ENCODE measurements at places on chromosomes 13 and 19.

- ATAC-seq, result no peak
Measured at GRCh38 chr13:95457294-95457693, 95.2 kb upstream of the CLDN10 start.

DNA sequence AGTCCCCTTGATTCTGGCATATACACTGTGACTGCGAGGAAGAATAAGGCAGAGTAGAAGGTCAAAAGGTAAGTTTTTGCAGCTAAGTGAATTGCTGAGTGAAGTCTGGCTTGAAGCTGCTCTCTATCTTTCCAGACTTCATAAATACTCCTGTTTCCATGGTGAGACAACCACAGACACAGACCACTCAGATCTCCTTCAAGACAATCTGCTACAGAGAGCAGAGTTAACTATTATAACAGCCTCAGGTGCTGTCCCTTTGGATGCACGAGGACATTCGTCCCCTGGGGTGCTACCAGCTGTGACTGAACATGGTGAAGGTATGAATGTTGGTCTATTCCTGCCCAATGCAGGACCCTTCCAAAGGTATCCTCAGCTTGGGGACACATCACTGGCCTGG, 104.0 kb downstream of the MYCBP2 start:
- no peak for ATAC-seq

- peak; percentile 75 for ATAC-seq
Measured at GRCh38 chr13:44790289-44790688, 199.0 kb downstream of the NUFIP1 start.

GRCh38 chr13:101757446-101758039, 305.1 kb downstream of the ITGBL1 start:
- ATAC-seq, result peak; percentile 63

GRCh38 chr19:6543866-6544347, 13.1 kb downstream of the TNFSF9 start:
- no peak for ATAC-seq

DNA sequence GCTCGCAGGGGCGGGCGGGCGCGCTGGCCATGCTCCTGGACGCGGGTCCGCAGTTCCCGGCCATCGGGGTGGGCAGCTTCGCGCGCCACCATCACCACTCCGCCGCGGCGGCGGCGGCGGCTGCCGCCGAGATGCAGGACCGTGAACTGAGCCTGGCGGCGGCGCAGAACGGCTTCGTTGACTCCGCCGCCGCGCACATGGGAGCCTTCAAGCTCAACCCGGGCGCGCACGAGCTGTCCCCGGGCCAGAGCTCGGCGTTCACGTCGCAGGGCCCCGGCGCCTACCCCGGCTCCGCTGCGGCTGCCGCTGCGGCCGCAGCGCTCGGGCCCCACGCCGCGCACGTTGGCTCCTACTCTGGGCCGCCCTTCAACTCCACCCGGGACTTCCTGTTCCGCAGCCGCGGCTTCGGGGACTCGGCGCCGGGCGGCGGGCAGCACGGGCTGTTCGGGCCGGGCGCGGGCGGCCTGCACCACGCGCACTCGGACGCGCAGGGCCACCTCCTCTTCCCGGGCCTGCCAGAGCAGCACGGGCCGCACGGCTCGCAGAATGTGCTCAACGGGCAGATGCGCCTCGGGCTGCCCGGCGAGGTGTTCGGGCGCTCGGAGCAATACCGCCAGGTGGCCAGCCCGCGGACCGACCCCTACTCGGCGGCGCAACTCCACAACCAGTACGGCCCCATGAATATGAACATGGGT, 599 bp downstream of the ZIC2 start:
- ATAC-seq, result peak; percentile 25

GRCh38 chr13:37446503-37446902, 152.1 kb downstream of the POSTN start:
- peak; percentile 57 for ATAC-seq

- ATAC-seq, result no peak
Measured at GRCh38 chr13:110875241-110875640, 39.6 kb downstream of the ANKRD10 start.

- ATAC-seq, result peak; percentile 4
Measured at GRCh38 chr19:4268816-4269430, 10.1 kb upstream of the SHD start.

DNA sequence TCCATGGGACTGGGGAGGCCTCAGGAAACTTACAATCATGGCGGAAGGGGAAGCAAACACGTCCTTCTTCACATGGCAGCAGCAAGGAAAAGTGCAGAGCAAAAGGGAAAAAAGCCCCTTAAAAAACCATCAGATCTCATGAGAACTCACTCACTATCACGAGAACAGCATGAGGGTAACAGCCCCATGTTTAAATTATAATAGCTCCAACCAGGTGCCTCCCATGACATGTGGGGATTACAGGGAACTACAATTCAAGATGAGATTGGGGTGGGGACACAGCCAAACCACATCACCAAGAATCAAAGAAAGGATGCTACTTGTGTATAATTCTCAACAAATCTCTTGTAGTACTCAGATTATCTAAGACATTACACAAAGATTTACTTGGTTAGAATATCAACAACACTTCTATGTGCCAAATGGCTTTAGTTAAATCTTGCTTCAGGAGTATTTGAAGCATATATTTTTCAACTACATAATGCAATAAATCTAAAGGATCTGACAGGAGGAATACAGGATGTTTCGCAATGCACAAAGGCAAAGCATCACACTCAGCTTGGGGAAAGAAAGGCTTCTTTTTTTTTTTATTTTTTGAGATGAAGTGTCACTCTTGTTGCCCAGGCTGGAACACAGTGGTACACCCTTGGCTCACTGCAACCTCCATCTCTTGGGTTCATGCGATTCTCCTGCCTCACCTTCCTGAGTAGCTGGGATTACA, 180.0 kb downstream of the LHFPL6 start:
- ATAC-seq, result no peak

DNA sequence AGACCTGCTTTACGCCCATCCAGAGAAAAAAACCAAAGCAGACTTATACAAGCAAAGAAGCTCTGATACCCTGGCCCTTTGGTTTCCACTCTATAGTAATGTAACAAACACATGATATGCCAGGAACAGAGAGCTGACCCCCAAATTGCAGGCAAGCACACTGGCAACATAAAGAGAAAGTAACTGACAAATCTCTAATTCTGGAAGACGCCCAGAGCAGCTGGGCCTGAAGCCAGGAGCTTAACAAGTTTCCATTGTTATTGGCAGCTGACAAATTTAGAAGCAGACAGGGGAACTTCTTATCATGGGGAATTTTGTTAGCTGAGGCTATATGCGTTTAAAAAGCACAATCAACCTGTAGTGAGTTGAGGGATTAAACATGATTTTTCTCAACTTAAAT, 158.0 kb downstream of the DLEU7 start:
- no peak for ATAC-seq

GRCh38 chr13:25840931-25841330, 210.9 kb downstream of the SHISA2 start:
- ATAC-seq, result no peak

- no peak for ATAC-seq
Measured at GRCh38 chr13:52955472-52955874, 73.1 kb upstream of the OLFM4 start.
